ENCODE measurements at places on chromosomes 12 and 14. TPM values are rescaled to one million over a fixed set of nuclear protein-coding genes. Genes with fewer than 3 reads are reported as not detected.
A peak's percentile ranks its signal among the peaks of the same experiment; 100 is the strongest.

TECPR2 gene
- polyA plus RNA-seq, result 16.9 TPM

- no peak for DNase-seq
Observed at GRCh38 chr14:27077214-27077613, 479.4 kb upstream of the NOVA1 start.

- DNase-seq, result no peak
Observed at GRCh38 chr14:25303934-25304333, 254.0 kb upstream of the STXBP6 start.

- peak; percentile 21 for DNase-seq
Observed at GRCh38 chr12:65121049-65121955, at the start of gene WIF1. Gene WIF1 (minus strand): TSS chr12:65121305. CDS start chr12:65121191, 114 bp downstream.

- no peak for DNase-seq
Observed at GRCh38 chr14:39320318-39320717, 86.6 kb downstream of the MIA2 start.

GRCh38 chr14:50943943-50944646 lies at the start of gene PYGL:
Gene PYGL (minus strand): TSS chr14:50944483. CDS start chr14:50944403, 80 bp downstream.
- DNase-seq, result no peak

DNA sequence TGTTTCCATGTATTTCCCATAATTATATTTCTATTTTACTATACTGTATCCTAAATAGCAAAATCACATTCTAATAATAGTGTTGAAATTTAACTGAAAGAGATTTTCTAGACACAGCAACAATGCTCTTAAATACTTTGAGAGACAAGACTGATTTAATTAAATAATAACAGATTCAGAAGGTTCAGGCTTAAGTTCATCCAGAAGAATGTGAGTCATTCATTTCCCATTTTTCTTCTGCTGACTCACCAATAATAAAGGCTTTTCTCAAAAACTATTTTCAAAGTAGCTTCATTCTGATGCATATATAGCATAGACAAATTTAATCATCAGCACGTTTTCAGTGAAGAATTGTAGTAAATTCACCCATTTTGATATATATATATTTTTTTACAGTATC lies 481.4 kb downstream of the MDGA2 start:
- no peak for DNase-seq

- no peak for DNase-seq
Observed at GRCh38 chr14:71301611-71302010, 394.4 kb downstream of the PCNX1 start.

GDF3 gene
- polyA plus RNA-seq, result 0.50 TPM

DNA sequence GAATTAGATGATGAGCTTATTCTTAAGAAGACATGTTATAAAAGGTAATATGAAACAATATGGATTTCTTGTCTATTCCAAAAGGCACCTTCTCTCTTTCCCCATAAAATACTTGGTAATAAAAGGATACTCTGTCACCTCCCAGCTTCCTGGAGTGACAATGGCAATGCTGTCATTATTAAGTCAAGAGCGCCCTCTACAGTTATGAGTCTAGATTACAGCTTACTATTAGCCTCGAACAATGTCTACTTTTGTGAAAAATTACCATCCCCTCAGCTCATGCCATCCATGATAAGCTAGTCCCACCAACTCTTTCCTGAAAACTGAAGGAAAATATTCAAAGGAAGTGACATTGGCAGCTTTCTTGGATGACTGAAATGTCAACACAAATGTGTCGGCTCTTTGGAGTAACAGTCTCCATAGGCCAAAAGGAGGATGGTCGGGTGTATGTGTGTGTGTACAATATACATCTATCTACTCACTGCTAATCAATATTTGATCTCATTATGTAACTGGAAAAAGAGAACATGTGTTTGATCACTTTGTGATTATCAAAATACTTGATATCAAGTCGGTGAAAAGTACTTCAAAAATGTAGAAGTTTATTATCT lies 48.7 kb upstream of the CDKN3 start:
- DNase-seq, result no peak

All from right renal pelvis (tissue), 4 donors.